GM12878 (cell line): ENCODE measurements at places on chromosomes 3 and 15. TPM values are rescaled to one million over a fixed set of nuclear protein-coding genes. Genes with fewer than 3 reads are reported as not detected.

- no peak for DNase-seq
These were observed 2.6 kb downstream of the MAP2K1 start for GRCh38 chr15:66389098-66389858.

DNA sequence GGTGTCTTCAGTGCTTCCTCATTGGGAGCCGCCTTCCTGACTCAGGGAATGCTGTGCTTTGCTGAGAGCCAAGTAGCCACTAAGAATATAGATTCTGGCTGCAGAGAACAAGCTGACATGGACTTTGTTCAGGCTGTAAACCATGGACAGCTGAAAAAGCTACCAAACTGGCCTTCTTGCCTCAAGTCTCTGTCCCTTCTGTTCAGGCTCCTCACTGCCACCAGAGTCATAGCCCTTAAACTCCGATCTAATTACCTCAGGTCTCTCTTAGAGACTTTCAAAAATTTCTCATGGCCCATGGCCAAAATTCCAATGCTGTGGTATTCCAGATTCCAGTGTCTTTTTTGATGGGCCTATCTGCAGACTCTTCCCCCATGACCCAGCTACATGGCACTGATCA lies 19.4 kb upstream of the PTX3 start:
- DNase-seq = no peak

- no peak for DNase-seq
These were observed 2.0 kb downstream of the TRIM71 start for GRCh38 chr3:32819551-32820348.

DNA sequence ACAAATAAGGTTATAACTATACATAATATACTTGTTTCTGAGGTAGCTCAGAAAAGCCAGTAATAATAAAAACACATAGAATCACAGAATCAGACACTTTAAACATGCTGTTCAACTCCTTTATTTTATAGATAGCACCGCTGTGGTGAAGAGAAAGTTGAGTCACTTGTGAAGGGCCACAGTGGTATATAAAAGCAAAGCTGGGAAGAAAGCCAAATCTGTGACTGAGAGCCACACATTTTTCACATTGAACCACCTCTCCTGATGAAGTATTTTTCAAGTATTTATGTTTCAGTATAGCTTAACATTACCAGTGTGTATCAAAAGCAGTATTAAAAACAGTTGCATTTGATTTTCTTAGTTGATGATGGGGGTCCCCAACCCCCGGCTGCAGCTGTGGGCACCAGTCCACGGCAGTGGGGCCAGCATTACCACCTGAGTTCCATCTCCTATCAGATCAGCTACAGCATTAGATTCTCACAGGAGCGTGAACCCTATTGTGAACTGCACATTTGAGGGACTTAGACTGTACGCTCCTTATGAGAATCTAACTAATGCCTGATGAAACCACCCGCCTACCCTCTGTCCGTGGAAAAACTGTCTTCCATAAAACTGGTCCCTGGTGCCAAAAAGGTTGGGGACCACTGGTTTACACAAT lies 46.2 kb downstream of the TBL1XR1 start:
- peak; percentile 48 for DNase-seq

DNA sequence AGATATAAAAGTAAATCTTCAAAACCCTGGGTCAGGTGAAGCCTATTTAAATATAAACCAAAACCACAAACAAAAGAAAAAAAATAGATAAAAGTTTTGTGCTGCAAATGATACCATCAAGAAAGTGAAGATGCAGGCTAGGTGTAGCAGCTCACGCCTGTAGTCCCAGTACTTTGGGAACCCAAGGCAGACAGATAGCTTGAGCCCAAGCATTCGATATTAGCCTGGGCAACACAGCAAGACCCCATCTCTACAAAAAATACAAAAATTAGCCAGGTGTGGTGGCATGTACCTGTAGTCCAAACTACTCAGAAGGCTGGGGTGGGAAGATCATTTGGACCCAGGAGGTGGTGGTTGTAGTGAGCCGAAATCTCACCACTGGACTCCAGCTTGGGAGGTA lies 164.8 kb downstream of the MAGI1 start:
- no peak for DNase-seq

DNA sequence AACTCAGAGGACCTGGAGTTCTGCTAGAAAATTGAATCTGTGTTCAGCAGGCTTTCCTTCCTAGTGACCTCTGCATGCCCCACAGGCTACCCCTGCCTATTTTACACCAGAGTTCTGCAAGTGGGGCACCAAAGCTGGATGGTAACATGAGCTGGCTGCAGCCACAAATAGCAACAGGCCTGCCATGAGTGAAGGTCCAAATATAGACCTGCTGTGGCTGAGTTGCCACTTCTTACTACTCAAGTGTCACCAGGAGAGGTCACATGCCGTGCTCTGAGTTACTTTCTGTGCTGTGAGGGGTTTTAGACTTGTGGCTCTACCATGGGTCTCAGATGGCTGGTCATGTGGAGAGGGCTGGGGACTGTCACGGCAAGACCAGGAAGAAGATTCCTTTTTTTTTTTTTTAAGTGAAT lies at the start of gene FSD2:
Gene FSD2, minus strand, starts transcription at position 76 of the 413 bp plus-strand sequence. CDS start 18,679 bp downstream, outside the sequence.
- DNase-seq = peak; percentile 86

MYRIP gene
- not detected in 2 replicates for polyA plus RNA-seq

GRCh38 chr3:71453822-71454511 lies 129.6 kb downstream of the FOXP1 start:
- DNase-seq = no peak

DNA sequence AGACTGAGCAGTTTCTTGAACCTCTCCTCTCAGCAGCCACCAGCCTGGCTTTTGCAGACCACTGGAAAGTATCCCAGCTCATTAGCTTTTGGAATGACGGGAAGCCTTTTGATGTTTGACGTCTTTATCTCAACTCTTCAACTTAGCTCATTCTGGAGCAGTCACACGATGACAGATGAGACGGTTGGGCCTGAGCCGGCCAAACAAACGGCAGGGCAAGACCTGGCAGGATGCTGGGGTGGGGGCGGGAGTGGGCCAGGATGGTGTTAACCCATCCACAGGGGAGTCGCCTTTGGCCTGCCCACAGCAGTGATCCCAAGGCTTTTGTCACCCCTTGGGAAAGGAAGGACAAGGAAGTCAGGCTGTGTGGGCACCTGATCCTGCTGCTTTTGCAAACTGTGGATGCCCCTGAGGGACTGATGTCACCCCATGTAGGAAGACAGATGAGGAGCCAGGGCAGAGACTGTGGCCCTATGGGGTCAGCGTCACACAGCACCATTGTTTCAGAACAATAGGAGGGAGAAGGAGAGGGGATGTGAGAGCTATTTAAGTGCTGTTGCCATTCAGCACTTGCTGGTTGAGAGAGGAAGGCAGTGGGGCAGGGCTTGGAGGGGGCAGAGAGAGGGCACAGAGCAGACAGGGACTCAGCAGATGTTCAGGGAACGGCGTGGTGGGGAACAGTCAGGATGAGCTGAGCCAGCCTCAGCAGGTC lies 121.9 kb upstream of the CTDSPL start:
- no peak for DNase-seq

GRCh38 chr3:37297459-37297858 lies 123.1 kb upstream of the LRRFIP2 start:
- DNase-seq = no peak

GRCh38 chr3:181941250-181941649 lies 229.5 kb downstream of the SOX2 start:
- DNase-seq = no peak

GRCh38 chr15:67043939-67044771 lies 21.2 kb upstream of the SMAD3 start:
- no peak for DNase-seq
